ENCODE measurements at places on chromosomes 5 and 9. TPM values are rescaled to one million over a fixed set of nuclear protein-coding genes. Genes with fewer than 3 reads are reported as not detected.

DNA sequence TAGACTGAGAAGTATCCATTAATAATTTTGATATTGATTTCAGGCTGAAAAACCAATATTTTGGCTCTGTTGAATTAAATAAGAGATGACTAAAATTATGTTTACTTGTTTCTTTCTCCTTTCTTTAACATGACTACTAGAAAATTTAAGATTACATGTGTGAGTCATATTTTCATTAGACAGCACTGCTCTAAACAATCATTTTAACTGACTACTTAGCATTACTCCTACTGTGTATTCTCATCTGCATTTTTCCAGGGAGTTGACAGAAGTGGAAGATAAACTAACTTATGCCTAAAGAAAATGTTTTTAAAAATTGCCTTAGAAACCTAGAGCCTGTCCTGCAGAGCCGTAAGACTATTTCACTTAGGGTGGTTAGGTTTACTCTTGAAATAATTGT lies 29.1 kb downstream of the TNC start:
- H3K27me3 ChIP-seq, result no peaks in the 10 kb centered on the region
- H3K4me1 ChIP-seq, result no peaks in the 10 kb centered on the region
- no peak overlapping the region for H3K27ac ChIP-seq
- no peak overlapping the region for H3K4me3 ChIP-seq
- DNase-seq, result no peak
- H3K36me3 ChIP-seq, result no peaks in the 10 kb centered on the region

- no peaks in the 10 kb centered on the region for H3K4me1 ChIP-seq
- no peak for DNase-seq
- peaks cover 61% of the 10 kb centered on the region for H3K36me3 ChIP-seq
- H3K4me3 ChIP-seq, result no peak overlapping the region
- H3K27me3 ChIP-seq, result no peaks in the 10 kb centered on the region
These were observed 15.2 kb upstream of the FBLL1 start for GRCh38 chr5:168513861-168514428.

DNA sequence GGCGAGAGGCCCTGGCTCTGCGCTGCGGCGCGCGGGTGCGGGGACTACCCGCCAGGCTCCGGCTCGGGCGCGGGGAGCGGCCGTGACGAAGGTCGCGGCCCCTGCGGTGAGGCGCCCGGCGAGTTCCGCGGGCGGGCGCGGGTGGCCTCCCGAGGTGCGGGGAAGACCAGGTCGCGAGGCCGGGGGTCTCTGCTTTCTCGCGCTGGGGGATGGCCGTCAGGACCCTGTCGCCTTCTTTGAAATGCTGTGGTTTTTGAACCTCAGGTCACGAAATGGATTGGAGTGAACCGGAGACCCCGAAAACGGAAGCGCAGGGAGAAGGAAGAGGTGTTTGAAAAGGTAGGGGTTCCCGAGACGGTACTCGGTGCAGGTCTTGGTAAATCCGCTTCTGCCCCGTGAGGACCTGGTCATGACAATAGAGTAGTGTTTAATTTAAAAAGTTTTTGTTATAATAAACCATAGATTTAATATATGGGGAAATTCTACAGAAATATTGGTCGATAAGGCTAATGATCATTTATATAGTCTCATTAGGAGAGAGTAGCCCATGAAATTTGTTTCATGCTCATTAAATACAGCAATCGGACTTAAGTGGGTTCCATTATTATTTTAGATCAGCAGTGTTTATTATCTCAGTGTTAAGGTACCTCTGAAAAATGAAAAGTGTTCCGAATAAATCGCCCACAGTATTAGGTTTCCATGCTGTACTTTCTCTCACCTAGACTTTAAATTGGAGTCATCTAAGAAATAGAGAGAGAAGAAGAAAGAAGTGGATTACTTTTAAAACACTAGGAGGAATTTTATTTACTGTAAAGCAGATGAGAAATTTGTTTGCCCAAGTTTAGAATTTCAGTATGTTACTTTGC lies 279.0 kb downstream of the AOPEP start:
- no peak overlapping the region for H3K4me3 ChIP-seq
- DNase-seq, result no peak
- peaks cover 8% of the 10 kb centered on the region for H3K27me3 ChIP-seq
- peaks cover 8% of the 10 kb centered on the region for H3K4me1 ChIP-seq
- no peaks in the 10 kb centered on the region for H3K36me3 ChIP-seq

- H3K36me3 ChIP-seq, result no peaks in the 10 kb centered on the region
- DNase-seq, result no peak
- H3K4me1 ChIP-seq, result peaks cover 11% of the 10 kb centered on the region
- peak overlapping the region; percentile 49 for H3K27ac ChIP-seq
- no peaks in the 10 kb centered on the region for H3K27me3 ChIP-seq
These were observed 796 bp upstream of the PDLIM7 start for GRCh38 chr5:177498013-177498787.

DNA sequence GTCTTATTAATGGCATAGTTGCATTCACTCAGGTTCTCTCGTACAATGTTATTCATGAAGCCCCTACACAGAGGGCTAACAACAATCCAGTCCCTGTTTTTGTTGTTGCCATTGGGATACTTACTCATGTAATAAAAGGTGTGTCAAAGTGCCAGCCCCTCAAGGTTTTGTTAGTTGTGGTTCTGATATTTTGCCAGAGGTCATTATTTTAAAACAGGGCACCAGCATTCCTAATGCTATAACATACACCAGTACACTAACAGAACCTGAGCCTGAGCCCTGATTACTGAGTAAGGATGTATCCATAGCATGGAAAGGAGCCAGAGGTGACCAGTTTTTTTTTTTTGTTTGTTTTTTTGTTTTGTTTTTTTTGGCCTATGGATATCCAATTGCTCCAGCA lies 50.2 kb downstream of the SMC2 start:
- no peak overlapping the region for H3K27ac ChIP-seq
- DNase-seq, result no peak
- no peaks in the 10 kb centered on the region for H3K27me3 ChIP-seq
- H3K36me3 ChIP-seq, result no peaks in the 10 kb centered on the region

- H3K36me3 ChIP-seq, result no peaks in the 10 kb centered on the region
- H3K4me1 ChIP-seq, result no peaks in the 10 kb centered on the region
- DNase-seq, result no peak
- no peaks in the 10 kb centered on the region for H3K27me3 ChIP-seq
These were observed 222.4 kb upstream of the PANK3 start for GRCh38 chr5:168801567-168801966.

DNA sequence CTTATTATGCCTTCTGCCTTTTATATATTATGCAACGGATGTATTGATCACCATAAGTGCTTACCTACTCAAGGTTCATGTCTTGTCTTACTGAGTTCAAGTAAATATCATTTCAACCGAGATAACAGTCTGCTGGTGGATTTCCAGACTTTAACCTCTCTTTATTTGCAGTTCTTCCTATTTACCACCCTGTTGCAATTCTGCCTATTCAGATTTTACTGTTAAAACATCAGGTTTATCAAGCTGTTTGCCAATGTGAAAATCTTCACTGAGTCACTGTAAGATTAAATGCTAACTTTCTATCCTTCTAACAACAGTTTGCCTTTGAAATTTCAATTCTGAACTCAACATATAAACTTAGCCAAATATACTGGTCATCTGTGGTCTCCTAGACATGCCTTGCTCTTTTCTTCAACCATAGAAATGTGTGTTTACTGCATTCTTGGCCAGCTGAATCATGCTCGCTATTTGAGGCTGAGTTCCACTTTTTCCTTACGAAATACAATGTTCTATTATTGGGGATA lies 471.7 kb upstream of the RORB start:
- no peak overlapping the region for H3K27ac ChIP-seq
- H3K4me1 ChIP-seq, result no peaks in the 10 kb centered on the region
- H3K36me3 ChIP-seq, result no peaks in the 10 kb centered on the region
- DNase-seq, result no peak
- H3K4me3 ChIP-seq, result no peak overlapping the region
- H3K27me3 ChIP-seq, result no peaks in the 10 kb centered on the region

GRCh38 chr9:107404161-107404560 lies 85.4 kb downstream of the KLF4 start:
- H3K36me3 ChIP-seq, result no peaks in the 10 kb centered on the region
- H3K4me3 ChIP-seq, result no peak overlapping the region
- no peaks in the 10 kb centered on the region for H3K27me3 ChIP-seq
- DNase-seq, result no peak
- H3K4me1 ChIP-seq, result no peaks in the 10 kb centered on the region

- H3K27ac ChIP-seq, result no peak overlapping the region
- no peaks in the 10 kb centered on the region for H3K36me3 ChIP-seq
- no peak for DNase-seq
- no peaks in the 10 kb centered on the region for H3K4me1 ChIP-seq
- H3K4me3 ChIP-seq, result no peak overlapping the region
- no peaks in the 10 kb centered on the region for H3K27me3 ChIP-seq
These were observed 39.9 kb downstream of the CRB2 start for GRCh38 chr9:123395689-123396511.

DNA sequence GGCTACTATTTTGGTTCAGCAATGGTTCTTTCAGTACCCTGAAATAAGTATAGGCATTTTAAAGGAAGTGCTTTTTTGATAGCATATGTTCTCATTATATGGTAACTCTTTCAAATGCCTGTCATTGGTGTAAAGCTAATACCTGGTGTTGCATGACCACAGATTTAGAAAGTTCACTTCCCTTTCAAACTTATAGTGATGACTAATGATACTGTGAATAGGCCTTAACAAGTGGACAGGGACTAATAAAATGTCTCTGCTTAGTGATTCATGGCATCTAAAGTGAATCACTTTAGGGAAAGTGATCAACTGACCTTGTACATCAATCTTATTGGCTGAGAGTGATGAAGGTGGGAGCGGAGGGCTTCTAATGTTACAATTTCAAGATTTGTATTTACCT lies 21.6 kb downstream of the MRPL22 start:
- H3K36me3 ChIP-seq, result peaks cover 45% of the 10 kb centered on the region
- H3K4me1 ChIP-seq, result no peaks in the 10 kb centered on the region
- no peak overlapping the region for H3K27ac ChIP-seq
- no peaks in the 10 kb centered on the region for H3K27me3 ChIP-seq
- no peak overlapping the region for H3K4me3 ChIP-seq
- no peak for DNase-seq

DNA sequence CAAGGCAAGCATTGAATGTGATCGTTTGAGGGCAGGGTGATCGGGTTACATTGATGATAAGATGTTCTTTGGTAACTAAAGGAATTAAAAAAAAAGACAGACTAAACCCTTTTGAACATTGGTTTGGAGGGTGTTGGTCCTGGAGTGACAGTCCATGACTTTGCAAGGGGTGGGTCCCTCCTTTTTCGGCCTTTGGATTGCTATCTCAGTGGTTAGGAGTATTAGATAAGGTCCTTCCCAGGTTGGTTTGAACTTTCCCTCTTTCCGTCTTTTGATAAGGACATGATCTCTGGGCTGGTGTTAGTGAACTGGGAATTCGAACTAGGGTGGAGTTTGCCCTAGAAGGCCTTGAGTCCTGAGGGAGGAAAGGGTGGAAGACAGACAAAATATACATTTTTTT lies 5.4 kb upstream of the ABO start:
- H3K36me3 ChIP-seq, result no peaks in the 10 kb centered on the region
- H3K27me3 ChIP-seq, result no peaks in the 10 kb centered on the region
- no peak overlapping the region for H3K27ac ChIP-seq
- no peaks in the 10 kb centered on the region for H3K4me1 ChIP-seq
- no peak overlapping the region for H3K4me3 ChIP-seq

DNA sequence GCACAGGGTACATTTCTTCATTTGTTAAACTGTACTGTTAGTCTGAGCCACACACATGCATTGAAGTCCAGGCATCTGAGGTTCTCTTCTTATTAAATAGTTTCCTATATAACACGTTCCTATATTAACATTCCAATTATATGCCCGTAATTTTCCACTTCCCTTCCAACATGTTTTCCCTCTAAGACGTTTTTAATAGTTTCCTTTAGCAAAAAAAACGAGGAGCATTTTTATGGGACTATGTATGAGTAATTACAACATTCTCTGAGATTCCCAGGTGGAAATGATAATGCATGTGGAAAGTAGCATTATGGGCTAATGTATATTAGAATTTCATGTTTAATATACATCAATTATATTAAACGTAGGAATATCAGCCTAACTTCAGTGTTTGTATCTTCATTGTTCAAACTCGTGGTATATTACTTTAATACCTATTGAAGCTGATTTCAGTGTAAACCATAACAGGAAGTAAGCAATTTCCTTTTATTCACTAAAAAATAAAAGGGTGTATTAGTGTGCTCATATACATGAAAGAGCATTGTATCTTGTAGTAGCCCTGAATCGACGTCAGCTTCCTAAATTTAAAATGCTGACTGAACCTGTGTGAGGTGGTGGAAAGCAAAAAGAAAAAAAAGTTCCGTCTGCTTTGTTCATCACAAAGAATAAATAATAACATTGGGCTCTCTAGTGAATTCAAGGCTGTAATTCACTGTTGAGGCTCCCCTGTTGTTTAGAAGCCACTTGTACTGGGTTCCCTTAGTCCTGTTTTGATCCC lies 11.3 kb downstream of the SMARCA2 start:
- DNase-seq, result peak; percentile 66
- H3K4me1 ChIP-seq, result peaks cover 97% of the 10 kb centered on the region
- peak overlapping the region; percentile 14 for H3K27ac ChIP-seq
- H3K36me3 ChIP-seq, result peaks cover 7% of the 10 kb centered on the region

DNA sequence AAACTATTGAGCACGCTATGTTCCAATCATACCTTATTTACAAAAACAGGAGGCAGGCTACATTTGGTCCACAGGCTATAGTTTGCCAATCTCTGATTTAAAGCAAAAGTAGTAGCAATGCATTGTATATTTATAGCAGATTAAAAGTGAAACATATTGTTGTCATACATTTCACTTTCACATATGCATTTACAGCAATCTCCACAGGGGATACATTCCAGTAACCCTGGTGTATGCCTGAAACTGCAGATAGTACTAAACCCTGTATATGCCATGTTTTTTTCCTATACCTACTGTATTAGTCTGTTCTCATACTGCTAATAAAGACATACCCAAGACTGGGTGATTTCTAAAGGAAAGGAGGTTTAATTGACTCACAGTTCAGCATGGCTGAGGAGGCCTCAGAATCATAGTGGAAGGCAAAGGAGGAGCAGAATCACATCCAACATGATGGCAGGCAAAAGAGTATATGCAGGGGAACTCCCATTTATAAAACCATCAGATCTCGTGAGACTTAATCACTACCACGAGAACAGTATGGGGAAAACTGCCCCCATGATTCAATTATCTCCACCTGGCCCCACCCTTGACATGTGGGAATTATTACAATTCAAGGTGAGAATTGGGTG lies 5.9 kb upstream of the CSF1R start:
- H3K27ac ChIP-seq, result no peak overlapping the region
- no peaks in the 10 kb centered on the region for H3K36me3 ChIP-seq

Gene BTNL8
- polyA plus RNA-seq, result not detected

Gene C7
- not detected for polyA plus RNA-seq

All from CD4-positive, alpha-beta memory T cell (primary cell).